Bronchial epithelial cell (primary cell): ENCODE measurements at places on chromosomes 4 and X. TPM values are rescaled to one million over a fixed set of nuclear protein-coding genes. Genes with fewer than 3 reads are reported as not detected.

GRCh38 chr4:99998062-99998867, 48.2 kb upstream of the H2AZ1 start:
- DNase-seq, result peak; percentile 83

Gene LGI2
- not detected in 2 replicates for total RNA-seq

- no peak for DNase-seq
Measured at GRCh38 chr4:158812133-158812532, 43.3 kb downstream of the FNIP2 start.

DNA sequence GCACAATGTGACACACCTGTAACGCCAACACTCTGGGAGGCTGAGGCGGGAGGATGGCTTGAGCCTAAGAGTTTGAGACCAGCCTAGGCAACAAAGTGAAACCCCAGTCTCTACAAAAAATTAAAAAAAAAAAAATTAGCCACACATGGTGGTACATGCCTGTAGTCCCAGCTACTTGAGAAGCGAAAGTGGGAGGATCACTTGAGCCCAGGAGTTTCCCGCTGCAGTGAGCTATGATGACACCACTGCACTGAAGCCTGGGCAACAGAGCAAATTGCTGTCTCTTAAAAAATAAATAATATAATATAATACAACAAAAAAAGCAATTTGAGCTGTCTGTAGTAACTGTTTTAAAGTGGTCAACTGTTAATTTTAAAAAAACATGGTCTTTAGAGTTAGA, 13.2 kb downstream of the SPOCK3 start:
- DNase-seq, result no peak

DNA sequence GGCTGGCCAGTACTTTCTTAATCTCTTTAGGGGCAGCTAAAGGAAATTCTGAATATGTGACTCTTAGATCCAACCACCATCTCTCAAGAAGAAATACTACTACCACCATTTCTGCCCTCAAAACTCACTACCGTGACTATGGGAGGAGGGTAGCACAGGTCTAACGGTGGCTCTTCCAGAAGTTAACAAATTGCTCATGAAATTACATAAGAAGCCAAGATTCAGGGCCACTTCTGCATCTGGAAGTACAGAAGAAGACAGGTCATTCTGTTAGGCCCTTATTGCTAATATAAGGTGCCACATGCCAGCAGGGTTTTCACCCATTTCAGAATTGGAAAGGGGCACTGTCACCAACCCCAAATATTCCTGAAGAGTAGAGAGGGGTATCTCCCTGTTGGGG, 19.6 kb upstream of the NKRF start:
- DNase-seq, result no peak

DNA sequence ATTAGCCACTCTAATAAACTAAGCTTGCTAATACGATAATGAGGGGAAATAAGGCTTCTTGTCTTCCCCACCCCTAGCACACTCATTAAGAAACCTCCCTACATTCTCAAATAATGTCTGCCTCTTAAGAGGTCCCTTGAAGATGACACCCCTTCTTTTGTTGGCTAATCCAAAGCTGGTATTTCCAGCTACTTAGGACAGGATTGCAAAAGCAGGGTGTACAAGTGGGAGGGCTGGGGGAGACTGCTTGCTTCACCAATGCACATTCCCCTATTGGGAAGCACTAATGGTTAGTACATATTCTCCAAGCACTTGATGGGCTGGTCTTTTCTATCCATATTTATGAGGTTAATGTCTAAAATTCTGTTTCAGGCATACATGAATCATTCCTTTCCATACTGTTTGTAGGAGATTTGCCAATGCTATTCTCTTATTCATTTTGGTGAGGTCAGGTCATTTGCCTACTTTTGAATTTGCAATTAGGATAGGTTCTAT, 16.8 kb upstream of the TIMM8A start:
- DNase-seq, result no peak

DNA sequence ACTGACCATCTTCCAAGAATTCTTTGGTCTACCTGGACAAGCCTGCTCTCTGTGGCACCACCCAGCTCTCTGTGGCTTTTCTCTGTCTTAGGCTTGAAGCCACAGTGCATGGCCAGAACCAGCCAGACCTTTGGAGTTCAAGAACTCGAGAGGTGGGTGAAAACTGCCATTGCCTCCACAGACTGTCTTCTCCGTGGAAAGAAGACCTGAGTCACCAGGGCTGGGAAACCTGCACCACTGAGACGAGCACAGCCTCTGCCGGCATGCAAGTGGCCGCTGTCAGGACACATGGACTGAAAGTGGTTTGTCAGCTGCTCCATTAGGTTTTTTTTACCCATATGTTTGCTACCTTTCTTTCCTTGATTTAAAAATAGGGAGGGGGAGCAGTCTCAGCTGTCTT, 74.5 kb downstream of the MGST2 start:
- DNase-seq, result no peak

DNA sequence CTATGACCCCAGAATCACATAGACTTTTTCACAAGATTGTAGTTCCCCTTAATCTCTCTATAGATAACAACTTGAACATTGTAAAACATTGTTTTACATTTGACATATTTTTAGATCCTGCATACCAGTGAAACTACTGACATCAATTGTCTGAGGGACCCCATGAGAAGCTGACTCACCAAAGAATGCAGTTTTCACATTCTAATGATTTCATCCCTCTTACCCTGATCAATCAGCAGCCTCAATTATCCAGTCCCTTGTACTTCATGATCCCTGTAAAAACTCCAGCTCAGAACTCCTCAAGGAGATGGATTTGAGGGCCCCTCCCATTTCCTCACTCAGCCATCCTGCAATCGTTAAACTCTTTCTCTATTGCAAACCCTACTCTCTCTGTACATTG, 411.0 kb upstream of the NDST3 start:
- DNase-seq, result no peak

DNA sequence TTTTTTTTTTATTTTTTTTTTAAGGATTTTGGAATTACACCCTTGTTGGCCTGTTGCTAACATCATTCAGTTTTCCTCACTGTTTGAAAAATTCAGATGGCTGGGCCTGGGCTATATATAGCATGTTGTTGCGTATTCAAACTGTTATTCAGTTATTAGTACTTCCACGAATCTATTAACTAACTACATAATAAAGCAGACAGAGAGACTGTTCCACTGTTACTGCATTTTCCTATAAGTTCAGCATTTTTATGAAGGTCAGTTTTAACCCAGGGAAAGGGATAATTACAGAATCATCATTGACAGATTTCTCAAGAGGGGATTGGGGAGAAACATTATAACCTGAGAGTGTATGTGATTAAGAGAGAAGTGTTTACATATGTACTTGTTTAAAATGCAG, 3.1 kb downstream of the DOCK11 start:
- DNase-seq, result no peak

Gene TEX13B
- not detected in 2 replicates for total RNA-seq

DNA sequence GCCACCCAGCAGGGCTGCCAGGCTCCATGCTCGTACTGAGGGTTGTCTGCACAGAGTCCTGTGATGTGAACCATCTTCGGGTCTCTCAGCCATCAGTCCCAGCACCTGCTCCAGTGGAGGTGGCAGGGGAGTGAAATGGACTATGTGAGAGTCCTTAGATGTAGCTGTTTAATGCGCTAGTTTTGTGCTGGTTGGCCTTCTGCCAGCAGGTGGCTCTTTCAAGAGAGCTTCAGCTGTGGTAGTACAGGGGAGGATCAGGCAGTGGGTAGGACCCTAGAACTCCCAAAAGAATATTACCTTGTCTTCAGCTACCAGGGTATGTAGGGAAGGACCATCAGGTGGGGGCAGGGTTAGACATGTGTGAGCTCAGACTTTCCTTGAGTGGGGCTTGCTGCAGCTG, 1066.0 kb downstream of the GLUD2 start:
- no peak for DNase-seq

GRCh38 chr4:136829280-136829679, 703.0 kb downstream of the PCDH18 start:
- no peak for DNase-seq

DNA sequence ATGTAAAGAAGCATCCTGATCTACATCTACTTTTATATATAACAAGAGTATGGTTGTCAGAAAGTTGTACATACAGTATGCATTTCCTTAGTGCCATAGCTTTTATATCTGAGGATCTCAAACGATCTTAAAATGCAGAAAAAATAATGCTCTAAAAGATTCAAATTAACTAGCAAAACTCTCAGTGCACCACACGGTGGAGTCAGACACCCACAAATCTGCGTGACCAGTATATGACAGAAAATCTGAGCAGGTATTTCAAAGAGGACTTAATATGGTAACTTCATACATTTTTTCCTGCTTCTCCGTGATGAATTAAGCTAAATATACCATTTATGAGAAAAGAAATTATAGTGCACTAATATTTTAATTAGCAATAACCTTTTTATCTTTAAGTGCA, 803.0 kb downstream of the DMD start:
- peak; percentile 0 for DNase-seq

Gene PWWP3B
- under 0.01 and 0.64 TPM in 2 replicates for total RNA-seq

GRCh38 chr4:132275583-132276121, 873.4 kb upstream of the PCDH10 start:
- DNase-seq, result no peak

Gene SATL1
- total RNA-seq, result under 0.01 TPM in 1 of 2 replicates, not detected in the other

Gene ADH1B
- total RNA-seq, result 0.26 and 2.1 TPM in 2 replicates

Gene IL13RA2
- total RNA-seq, result 15.4 and 17.1 TPM in 2 replicates

Gene CTAG1B
- total RNA-seq, result not detected in 2 replicates

Gene PCDH7
- 12.1 and 16.4 TPM in 2 replicates for total RNA-seq

Gene STEEP1
- total RNA-seq, result 48.9 and 55.5 TPM in 2 replicates

DNA sequence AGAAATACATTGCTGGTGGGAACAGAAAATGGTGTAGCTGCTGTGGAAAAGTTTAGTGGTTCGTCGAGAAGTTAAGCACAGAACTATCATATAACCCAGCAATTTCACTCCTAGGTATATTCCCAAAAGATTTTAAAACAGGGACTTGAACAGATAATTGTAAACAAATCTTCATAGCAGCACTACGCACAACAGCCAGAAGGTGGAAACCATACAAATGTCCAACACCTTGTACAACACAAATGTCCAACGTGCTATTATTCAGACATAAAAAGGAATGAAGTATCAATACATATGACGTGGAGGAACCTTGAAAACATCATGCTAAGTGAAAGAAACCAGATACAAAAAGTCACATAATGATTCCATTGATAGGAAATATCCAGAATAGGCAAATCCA, 37.9 kb downstream of the CUL4B start:
- DNase-seq, result no peak

- no peak for DNase-seq
Measured at GRCh38 chr4:38982361-38983095, 49.7 kb downstream of the TMEM156 start.

GRCh38 chr4:1544861-1545281, 138.6 kb upstream of the NKX1-1 start:
- no peak for DNase-seq

Gene PHOX2B
- total RNA-seq, result not detected in 2 replicates

DNA sequence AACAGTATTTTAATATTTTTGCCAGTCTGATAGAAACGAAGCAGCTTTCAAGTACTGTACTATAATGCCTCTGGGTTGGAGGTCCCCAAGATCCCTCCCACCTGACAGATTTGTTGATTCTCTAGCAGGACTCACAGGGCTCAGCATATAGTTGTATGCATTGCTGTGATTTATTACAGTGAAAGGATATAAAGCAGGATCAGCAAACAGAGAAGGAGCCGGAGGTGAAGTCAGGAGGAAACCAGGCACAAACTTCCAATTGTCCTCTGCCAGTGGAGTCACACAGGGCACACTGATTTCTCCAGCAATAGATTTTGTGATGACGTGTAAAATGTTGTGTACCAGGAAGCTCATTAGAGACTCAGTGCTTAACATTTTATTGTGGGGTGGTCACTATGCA, 19.0 kb downstream of the USP53 start:
- no peak for DNase-seq

Gene CCNB3
- under 0.01 TPM in 2 replicates for total RNA-seq

DNA sequence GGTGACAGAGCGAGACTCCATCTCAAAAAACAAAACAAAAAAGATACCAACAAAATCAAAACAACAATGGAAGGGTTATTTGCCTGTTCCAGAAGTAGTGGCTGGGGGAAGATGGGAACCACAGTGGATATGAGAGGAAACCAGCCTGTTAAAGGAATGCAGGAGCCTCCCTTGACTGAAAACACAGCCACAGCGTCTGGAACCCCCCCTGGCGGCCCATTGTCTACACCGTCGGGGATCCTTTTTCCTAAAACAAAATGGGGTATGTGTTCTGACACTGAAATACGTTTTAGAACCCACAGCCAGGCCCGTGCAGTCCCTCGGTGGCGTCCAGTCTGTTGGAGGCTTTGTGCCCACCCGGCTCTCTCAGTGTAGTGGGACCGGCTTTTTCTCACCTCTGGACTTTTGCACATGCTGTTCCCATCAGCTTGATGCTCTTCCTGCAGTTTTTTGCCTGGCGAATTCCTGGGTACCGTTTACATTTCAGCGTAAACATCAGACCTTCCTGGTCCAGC, 19.6 kb downstream of the PIGG start:
- DNase-seq, result no peak

Gene RTL3
- not detected in 2 replicates for total RNA-seq

DNA sequence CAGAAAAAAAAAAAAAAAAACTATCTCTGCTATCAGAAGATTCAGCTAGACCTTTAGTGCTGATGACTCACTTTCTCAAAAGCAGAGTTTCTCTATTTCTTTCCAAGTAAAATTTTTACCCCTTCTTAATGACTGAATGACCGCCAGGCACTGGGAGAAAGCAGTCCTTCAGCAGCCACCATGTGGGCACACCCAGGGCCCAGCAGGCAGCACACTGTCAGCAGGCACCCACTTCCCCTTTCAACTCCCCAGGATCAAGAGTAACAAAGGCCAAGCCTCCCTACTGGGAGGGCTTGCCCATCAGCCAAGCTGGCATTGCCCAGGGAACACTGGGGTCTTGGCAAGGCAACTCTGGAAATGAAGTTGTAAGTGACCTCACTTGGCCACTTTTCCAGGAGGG, 201.9 kb upstream of the MAMLD1 start:
- no peak for DNase-seq

GRCh38 chr4:40908297-40908696, 158.5 kb downstream of the NSUN7 start:
- DNase-seq, result peak; percentile 43

- DNase-seq, result no peak
Measured at GRCh38 chrX:133677123-133678063, 262.1 kb upstream of the GPC4 start.

GRCh38 chr4:47406408-47406807, 57.1 kb downstream of the COMMD8 start:
- no peak for DNase-seq

DNA sequence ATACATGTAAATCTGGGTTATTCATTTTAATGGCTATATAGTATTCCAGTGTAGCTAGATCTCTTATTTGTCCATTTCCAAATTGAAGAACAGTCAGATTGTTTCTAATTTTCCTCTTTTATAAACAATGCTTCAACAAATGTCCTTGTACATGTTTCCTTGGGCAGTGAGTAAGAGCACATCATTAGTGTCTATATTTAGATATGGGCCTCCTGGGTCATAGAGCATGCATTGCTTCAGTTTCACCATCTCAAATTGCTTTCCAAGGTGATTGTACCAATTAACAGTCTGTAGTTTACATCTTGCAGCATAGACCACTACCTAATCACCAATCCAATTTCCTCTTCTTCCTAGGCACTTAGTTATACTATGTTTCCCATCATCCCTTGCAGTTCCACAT, 13.4 kb downstream of the PHKA2 start:
- no peak for DNase-seq
